NCI-H524 treated with DMSO at 0.1 percent for 48 hours (cell line): ENCODE measurements at places on chromosomes 4 and X.

DNA sequence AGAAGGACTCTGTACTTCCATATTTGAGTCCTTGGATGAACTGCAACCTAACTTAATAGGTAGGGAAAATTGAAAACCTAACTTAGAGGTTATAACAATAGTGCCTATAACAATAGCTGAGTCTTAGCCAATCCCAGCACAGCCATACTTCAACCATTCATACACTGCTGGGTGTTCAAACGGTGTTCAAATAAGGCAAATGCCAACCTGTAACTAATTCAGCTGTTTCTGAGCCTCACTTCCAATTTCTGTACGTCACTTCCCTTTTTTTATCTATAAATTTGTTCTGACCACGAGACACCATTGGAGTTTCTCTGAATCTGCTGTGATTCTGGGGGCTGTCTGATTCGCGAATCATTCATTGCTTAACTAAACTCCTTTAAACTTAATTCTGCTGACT is 9.6 kb upstream of the GRSF1 start:
- DNase-seq = no peak

- no peak for DNase-seq
Measured at GRCh38 chrX:110391086-110391485, 32.4 kb downstream of the RTL9 start.

GRCh38 chrX:11944501-11944900 is 186.5 kb downstream of the MSL3 start:
- DNase-seq = no peak

DNA sequence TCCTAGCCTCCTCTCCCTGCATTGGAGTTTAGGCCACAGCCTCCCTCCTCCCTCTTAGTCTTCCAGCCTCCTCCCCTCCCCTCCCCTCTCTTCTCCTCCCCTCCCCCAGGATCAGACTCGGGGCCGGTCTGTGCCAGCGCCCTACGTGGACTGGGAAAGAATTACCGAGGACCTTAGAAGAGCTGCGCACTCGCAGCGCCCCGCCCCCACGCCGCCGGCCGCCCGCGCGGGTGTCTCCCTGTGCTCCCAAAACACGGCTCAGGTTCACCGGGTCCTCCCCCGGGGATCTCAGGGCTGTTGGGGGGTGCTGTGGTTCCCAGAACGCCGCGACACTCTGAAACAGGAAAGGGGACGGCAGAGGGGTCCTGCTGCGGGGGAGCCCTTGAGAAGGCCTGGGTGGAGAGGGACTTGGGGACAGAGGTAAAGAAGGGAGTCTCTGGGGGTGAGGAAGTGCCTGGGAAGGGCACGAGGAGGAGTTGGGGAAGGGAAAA is 122.3 kb upstream of the TBL1X start:
- DNase-seq = no peak

DNA sequence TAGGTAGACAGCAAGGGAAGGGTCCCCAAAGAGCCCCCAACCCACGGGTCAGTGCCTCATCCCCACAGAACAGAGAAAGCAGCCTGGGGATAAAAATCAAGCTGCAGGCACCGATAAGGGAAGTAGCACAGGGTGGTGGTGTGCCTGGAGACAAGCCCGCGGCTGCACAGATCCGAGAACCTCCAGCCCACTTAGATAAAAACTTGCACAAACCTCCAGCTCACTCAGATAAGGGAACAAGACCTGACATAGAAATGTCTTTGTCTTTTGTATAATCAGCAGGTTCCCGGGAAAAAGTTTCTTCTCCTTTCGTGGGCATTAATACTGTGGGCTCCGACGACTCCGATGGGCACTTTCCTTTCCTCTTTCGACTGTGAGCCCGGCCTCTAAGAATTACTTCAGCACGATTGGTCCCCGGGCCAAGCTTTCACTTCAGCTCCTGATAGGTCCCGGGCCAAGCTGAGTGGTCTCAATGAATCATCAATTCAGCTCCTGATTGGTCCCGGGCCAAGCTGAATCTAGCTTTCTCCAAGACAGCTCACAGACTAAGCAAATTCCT is 32.4 kb downstream of the PRDX4 start:
- DNase-seq = no peak

DNA sequence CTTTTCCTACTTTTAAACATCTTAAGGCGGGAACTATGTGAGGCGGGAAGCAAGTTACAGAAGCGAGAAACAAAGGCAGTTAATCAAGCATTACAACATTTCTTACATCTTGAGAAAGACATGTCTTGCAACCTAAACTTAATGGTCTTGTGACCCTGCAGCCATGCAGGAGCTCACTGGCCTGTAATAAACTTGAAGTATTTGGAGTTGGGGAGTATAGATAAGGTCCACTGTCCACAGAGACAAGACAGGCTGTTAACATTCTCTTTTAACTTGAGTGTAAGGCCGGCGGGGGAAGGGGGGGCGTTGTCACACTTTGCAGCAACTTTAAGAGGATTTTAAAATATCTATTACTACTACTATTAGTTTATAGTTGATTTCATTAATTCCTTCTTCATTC is 10.3 kb upstream of the UGT8 start:
- no peak for DNase-seq

DNA sequence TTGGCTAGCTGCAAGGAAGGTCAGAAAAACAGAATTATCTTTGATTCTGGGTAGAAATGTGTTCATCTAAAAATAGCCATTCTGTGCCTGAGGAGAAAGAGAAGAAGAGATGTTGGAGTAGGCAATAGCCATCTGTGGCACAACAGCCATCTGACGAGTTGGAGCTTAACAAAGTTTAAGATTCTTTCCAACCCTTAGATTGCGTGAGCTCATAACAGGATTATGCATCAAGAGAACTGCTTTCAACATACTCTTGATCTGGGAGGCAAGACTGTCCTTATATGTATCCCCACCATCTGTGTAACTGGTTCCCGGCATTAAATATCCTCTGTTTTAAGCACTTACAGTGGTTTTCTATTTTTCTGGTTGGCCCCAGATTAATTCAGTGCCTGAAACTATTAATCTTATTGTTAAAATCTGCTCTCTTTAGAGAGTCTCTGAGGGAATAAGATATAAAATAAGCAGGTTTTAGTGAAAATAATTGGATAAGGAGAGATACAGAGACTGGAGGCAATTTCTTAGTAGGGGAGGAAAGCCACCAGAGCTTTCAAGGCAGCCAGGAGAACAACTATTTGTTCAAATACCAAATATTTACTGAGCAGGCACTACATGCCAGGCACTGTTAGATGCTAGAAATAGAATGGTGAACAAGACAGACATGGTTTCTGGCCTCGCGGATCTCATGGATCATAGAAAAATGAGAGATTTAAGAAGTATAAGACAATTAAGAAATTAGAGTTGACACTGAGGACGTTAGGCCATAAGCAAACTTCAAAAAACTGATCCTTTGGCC is 398.0 kb downstream of the SMARCA1 start:
- DNase-seq = peak; percentile 92

- no peak for DNase-seq
Measured at GRCh38 chr4:16952462-16952871, 54.0 kb upstream of the LDB2 start.

DNA sequence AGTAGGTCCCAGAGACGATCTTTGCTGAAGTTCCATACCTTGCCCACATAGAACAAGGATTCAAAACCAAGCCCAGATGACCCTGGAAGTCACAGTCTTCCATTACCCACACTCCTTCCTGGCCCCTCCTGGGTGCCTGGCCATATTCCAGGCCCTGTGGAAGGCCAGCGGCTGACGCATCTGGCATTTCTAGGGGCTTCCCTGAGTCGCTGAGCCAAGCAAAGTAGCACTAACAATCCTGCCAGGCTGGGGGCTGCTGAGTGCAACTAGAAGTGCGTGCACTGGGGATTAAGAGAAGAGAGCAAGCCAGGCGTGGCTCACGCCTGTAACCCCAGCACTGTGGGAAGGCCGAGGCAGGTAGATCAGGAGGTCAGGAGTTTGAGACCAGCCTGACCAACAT is 175.2 kb upstream of the CPEB2 start:
- DNase-seq = no peak

GRCh38 chr4:101355246-101355645 is 7.9 kb upstream of the PPP3CA start:
- no peak for DNase-seq

DNA sequence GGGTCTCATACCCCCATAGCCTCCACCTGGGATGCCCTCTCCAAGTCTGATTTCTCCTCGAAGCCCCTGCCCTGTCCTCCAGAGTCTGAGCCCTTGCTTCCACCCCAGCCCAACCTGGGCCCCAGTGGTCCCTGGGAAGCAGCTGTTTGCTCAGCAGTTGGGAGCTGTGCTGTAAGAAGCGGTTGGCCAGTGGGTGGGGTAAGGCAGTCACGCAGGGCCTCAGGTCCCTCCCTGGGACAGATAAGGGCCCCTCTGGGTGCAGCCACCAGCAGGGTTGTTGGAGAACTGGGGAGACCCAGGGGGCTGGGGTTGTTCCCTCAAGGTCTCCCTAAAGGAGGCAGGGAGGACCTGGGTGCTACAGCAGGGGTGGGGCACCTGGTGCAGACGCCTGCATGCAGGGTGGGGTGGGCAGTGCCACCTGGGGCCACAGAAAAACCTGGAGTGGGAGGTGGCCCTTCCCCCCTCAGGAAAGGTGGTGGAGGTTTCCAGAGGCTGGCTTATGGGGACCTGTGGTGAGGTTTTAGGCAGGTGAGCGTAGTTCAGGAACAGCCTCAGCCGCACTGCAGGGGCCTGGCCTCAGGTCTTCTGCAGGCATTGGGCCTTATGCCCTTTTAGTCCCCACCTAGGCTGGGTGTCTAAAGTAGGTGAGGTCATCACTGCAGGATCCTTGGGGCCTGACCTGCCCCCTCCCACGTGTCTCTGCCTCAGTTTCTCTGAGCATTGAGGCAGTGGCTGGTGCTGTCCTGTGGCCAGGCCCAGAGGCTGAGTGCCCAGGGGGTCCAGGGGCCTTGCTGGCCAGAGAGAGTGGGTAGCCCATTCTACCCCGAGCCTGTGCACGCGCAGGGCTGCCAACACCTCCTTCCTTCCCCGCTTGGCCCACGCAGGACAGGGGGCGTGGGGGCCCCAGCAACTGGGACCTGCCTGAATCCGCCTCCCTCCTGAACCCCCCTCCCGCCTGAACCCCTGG is 3.1 kb upstream of the SLC26A1 start:
- DNase-seq = no peak

DNA sequence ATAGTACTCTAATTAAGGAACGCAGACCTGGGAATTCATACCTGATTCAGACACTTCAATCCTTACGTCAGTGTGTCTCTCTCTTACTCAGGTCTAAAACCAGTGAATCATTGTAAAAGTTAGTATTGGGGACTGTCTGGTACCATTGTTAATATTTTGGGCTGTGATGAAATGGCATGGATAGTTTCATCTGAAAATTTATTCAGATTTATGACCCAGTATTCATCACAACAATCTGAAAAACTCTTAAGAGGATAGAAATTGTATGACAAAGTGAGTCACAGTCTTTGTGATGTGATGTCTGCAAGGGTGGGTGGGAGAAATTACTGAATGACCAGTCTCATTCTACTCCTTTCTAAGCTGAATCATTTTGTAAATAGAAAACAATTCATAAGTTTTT is 10.3 kb downstream of the FGF2 start:
- DNase-seq = no peak

DNA sequence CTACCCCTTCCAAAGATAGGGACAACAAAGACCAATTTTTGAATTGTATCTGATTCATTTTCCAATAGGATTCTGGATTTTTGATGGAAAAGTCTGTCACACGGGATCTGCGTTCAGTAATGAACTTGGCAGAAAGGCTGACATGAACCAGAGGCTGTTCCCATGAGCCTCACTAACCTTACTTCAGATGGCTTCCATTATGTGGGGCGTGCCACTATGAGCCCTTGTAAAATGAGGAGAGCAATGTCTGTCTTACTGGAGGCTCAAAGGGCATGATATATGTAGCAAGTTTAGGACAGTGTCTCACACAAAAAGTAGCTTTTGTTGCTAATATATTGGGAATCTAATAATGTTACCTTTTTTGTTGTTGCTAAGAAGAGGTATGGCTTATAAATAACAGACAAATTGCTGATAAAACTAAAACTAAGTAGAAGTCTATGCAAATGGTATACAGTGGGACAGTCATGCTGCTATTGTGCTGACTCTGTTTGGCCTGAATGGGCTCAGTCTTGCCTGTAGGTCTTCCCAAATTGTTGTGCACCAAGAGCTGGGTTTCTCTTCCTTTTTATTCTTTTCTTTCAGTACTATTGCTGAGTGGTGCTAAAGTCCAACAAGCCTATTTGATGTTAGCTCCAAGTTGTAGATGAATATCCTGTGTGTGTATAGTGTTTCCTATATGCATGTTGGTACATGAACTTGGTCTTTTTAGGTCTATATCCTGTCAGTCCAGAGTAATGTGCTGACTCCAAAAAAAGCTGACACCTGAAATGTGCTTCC is 132.1 kb downstream of the SPRY1 start:
- DNase-seq = no peak

DNA sequence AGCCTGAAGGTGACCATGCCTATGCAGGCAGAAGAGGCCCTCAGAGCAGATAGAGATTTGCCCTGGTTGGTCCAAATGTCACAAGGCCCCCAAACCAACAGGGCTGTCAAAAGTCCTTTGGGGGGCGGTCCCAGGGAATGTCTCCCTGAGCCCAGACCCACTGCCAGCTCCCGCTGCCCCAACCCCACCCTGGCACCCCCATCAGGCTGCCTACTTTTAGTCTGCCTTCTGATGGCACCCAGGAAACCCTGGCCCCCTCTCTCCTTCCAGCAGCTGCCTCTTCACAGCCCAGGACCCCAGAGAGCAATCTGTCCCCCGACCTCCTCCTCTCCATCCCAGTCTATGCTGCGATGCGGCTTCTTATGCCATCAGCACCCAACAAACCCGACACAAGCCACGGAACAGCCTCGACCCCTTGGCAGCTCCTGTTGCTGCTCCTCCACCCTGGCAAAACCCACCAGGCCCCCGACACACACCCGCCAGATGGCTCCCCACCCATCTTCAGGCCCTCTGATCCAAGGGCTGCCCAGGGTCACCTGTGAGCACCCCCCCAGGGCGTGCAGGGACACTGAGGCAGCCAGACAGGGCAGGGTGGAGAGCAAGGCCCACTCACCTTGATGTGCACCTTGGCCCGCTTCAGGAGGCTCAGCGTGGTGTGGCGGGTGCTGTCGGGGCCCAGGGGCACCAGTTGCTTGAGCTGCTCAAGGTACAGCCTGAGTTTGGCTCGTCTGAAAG is 9.9 kb downstream of the MXD4 start:
- no peak for DNase-seq

- no peak for DNase-seq
Measured at GRCh38 chr4:17805580-17806155, 4.9 kb downstream of the DCAF16 start.

- DNase-seq = no peak
Measured at GRCh38 chr4:21517126-21517859, 431.3 kb downstream of the KCNIP4 start.

GRCh38 chrX:149371986-149372385 is 133.1 kb downstream of the IDS start:
- DNase-seq = no peak

GRCh38 chr4:103011378-103012025 is 8.0 kb downstream of the SLC9B1 start:
- no peak for DNase-seq

DNA sequence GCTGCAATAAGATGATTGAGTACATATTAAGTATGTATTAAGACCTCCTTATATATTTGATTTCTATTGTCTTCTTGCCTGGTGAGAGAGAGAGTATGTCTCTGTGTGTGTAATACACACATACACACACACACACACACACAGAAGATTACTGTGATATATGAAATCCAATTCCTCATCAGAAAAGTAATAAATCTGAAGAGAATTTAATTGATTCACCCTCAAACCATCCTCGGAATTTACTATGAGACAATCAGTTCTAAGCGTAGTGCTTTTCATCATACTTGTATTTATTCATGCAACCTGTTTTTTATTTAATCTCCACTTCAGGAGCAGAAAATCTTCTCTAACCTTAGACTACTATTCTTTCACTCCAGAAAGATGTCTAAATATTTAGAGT is 62.3 kb upstream of the TLL1 start:
- DNase-seq = no peak

GRCh38 chrX:12890467-12890866 is 16.0 kb upstream of the TLR8 start:
- no peak for DNase-seq
